ENCODE measurements at places on chromosomes 6 and 20. TPM values are rescaled to one million over a fixed set of nuclear protein-coding genes. Genes with fewer than 3 reads are reported as not detected.

PTCHD4 gene
- polyA plus RNA-seq, result 0.97 TPM

DNA sequence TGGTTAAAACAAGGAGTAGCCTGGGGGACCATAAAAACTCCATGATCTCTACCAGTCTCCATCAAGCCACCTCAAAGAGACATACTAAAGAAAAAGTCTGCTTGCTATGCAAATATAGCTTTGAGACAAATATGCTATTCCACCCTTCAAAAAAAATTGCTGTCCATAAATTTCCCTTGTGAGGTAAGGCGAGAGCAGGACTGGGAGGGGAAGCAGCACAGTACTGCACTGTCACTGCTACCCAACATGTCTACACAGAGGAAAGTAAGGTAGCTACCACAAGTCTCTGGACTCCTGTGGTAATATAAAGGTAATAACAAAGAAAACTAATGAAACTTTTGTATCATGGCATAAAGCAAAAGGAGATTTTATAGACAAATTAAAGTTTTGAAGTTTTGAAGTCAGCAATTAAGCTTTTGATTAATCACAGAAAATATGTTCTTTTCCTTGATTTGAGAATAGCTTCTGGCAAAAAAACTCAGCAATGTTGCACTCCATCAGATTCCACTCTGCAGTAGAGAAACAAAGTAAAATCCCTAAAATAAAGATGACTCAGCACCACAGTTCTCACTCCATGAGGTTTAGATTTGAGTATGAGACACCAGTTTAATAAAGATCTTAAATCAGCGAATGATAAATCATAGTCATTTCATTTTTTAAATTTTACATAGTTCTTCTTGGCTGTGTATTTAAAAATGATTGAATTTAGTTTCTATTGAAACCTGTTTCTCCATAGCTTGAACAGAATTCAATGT lies 602.4 kb downstream of the COL12A1 start:
- DNase-seq, result no peak

GRCh38 chr6:7630792-7631191 lies 40.8 kb downstream of the SNRNP48 start:
- DNase-seq, result no peak

GRCh38 chr20:34945315-34946077 lies 10.1 kb downstream of the GSS start:
- DNase-seq, result no peak

RAB32 gene
- polyA plus RNA-seq, result 11.9 TPM

Data from forelimb muscle (tissue), 1 donor.